ENCODE measurements at places on chromosomes 5 and 9.

- DNase-seq = no peak
These were observed 9.9 kb upstream of the GRHPR start for GRCh38 chr9:37412431-37413151.

DNA sequence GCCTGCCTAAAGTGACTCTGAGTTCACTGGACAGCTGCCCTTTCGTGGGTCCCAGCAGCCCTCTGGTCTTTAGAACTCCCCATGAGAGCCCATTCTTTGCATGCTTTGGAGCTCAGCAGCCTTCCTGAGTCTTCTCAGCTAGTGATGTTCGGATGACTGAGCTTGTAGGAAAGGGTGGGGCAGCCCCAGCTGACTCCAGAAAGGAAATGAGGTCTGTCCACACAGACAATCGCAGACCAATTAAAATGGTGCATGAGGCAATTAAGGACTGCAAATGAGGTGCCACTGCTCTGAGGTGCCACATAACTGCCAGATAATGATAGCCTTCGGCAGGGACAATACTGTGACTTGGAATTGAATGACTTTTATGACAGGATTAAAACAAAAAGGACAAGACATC is 25.4 kb upstream of the TOMM5 start:
- no peak for DNase-seq

DNA sequence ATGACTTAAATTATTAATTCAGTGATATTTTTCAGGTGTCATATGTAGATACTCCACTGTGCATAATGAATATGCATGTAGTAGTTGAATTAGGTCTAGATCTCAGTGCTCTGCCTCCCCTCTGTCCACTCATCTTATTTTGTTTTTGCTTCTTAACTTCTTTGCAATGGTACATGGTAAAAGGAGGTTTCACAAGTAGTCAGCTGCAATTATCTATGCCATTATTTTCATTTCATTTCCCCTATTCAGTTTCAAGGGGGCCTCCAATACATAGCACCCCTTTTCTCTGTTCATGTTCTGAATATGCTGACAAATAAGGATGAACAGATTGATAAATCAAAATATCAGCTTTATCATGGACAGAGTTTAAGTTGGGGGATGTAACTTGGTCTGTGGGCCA is 511.6 kb upstream of the ZNF608 start:
- DNase-seq = no peak

DNA sequence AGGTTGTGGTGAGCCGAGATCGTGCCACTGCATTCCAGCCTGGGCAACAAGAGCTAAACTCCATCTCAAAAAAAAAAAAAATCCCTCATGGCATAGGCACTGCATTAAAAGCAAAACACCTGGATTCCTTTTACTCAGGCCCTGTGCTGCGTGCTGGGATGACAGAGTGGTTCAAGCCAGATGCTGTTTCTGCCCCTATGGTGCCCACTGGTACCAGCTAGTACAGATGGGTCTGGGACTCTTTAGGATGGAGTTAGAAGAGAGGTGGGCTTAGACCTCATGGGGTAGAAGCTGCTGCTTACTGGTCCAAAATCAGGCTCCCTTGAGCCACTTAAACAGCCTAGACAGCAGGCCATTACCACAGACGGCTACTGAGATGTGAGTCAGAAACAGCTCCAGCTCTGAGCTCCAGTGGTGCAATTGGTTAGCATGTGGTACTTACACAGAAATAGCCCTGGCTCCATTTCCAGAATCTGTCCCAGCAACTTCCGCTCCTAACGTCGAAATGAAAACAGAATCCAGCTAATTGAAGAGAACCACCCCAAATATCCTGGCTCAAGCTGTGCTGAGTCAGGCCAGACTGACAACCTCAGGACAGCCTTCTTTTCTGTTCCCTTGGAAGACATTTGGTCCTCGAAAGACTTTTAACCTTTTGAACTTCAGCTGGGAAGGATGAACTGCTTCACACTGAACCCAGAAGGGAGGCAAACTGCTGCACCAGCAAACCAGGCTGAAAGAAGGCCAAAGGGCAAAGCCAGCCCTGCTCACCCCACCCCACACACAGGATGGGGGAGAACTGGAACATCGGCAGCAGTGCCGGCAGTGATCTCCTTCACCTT is 15.5 kb downstream of the C5orf15 start:
- no peak for DNase-seq

- DNase-seq = no peak
These were observed 8.4 kb downstream of the GFI1B start for GRCh38 chr9:132986640-132987620.

DNA sequence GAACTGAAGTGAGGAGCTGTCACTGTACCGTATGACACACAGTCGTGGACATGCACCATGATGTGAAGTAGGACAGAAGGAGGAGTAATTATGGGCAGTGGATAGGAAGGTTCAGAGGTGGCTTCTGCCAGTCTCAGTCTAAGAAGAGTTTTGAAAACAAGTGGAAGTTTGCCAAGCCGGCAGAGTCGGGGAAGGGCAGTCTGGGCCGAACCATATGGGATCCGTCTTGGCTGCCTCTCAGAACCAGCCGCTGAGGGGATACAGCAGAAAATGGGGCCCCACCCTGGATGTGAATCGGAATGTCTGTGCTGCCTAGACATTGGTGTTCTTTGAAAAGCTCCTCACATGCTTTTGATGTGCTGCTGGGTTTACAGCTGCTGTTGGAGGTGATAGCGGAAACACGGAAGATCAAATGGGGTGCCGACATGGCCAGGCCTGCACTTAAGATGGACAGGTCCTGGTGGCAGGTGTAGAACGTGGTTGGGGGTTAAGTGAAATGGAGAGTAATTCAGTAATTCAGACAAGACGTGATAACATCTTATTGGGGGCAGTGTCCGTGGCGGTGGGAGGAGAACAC is 11.2 kb downstream of the SNX18 start:
- no peak for DNase-seq

DNA sequence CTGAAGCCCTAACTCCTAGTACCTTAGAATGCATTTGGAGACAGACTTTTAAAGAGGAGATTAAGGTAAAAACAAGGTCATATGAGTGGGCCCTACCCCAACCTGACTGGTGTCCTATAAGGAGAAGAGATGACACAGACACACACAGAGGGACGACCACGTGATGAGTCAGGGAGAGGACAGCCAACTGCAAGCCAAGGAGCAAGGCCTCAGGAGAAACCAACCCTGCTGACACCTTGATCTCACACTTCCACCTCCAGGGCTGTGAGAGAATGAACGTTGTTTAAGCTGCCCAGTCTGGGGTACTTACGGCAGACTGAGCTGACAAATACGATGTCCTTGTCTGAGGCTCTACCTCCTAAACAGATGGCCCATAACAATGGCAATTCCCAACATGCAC is 93.6 kb downstream of the ROR2 start:
- no peak for DNase-seq

DNA sequence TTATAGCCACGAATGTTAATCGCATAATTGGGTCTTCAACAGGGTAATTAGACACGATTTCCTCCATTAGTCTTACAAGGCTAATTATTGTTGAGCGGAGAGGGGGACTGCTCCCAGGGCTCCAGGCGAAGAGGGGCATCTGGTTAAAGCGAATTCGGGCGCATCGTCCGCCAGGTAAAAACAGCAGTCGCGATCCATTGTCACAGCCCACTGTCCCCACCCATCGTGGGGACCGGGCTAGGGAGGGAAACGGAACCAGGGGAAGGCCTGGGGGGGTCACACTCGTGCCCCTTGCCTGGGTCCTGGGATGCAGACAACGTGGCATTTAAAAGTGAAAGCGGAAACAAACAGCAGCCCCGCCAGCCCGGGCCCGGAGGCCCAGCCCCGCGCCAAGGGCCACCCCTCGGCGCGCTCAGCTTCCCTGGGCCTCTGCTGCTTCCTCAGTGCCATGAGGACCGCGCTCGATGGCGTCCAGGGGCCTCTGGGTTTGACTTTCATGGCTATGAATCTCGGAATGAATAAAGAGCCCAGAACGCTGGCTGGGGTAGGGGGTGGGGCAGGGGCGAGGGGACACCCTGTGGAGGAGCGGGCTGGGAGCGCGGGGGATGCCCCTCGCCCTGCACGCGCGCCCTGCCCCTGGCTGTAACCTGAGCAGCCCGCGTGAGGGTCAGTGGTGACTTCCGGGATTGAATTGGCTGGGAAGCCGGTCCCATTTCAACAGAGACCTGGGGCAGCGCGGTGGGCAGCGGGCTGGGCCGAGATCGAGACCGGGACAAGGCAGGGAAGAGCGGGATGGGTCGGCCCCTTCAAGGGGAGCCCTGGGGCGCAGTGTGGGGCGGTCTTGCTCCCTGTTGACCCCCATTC is 99.9 kb downstream of the GTF3C4 start:
- DNase-seq = no peak

DNA sequence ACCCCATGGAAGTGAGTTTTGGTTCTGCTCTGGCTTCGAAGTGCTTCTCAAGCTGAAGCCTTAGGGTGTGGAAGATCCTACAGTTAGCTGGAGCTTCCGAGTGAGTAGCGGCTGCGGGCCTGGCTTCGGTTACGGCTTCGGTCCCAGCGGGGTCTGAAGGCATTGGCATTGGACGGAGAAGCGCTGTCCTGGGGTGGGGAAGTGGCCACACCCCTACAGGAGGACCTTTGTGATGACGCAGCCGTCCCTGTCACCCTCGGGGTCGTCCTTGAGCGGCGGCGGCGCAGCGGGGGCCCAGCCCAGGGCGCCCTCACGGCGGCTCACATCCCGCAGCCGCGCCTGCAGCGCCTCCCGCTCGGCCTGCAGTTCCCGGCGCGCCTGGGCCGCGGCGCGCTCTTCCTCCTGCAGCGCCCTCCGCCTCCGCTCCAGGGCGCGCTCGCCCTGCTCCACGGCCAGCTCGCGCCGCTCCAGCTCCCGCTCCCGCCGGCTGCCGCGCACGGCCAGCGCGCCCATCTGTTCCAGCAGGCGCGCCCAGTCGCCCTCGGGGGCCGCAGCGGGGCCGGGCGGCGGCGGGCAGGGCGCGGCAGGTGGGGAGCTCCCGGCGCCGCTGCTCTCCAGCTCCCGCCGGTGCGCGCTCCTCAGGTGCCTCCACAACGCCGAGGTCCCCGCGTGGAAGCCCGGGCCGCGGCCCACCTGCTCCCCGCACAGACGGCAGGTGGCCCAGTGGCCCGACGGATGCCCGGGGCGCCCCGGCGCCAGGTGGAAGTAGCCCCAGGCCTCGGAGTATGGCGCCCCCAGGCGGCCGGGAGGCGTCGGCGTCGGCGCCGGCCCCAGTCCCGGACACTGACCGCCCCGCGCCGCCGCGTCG is 9.9 kb downstream of the ZBED3 start:
- DNase-seq = no peak

- no peak for DNase-seq
These were observed 148.6 kb upstream of the PLPPR1 start for GRCh38 chr9:100879884-100880283.

DNA sequence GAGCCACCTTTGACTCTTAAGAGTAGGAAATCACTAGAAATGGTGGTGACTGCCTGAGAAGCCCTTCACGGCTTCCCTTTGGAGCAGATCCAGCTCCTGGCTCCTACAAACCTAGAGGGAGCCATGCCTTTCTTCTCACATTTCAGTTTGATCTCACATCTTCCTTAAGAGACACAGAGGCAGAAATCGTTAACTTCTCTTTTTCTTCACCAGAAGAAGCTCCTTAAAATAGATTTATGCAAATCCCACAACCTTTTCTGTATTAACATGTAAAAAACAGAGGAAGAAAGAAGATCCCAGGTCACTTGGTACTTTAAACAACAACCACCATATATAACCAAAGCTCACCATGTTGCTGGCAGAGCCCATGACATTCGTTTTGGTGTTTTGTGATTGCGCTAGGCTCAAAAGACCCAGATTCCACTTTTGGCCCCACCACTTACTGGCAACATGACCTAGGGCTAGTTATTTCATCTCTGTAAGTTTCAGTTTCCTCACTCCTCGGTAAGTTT is 29.6 kb downstream of the PAX5 start:
- DNase-seq = no peak

DNA sequence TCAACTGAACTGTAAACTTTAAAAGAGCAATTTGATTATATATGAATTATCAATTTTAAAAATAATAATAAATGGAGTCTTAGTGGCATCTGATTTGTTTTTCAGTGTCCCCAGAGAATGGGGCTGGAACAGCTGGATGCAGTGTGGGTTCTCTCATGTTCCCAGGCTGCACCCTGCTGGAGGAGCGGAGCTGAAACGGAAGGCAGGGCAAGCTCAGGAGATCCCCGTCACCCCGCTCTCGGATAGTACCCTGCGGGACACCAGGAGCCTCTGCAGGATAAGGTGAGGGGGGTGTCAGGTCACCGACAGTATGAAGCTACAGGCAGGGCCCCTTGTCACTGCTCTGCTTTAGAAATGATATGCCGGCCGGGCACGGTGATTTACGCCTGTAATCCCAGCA is 57.3 kb downstream of the S1PR3 start:
- no peak for DNase-seq

- no peak for DNase-seq
These were observed 73.2 kb upstream of the STXBP1 start for GRCh38 chr9:127538849-127539258.

All from HEK293T (cell line).